ENCODE measurements at places on chromosomes 2 and 18. TPM values are rescaled to one million over a fixed set of nuclear protein-coding genes. Genes with fewer than 3 reads are reported as not detected.

UGT1A6 gene
- total RNA-seq, result not detected

MAP2 gene
- total RNA-seq, result 26.2 TPM

GCG gene
- total RNA-seq, result not detected

ARHGAP15 gene
- not detected for total RNA-seq

RAB27B gene
- 34.6 TPM for total RNA-seq

SLC66A3 gene
- 67.5 TPM for total RNA-seq

SGPP2 gene
- total RNA-seq, result not detected

DSG2 gene
- 15.6 TPM for total RNA-seq

CCDC85A gene
- 1.6 TPM for total RNA-seq

GAD1 gene
- total RNA-seq, result not detected

POTEF gene
- total RNA-seq, result not detected

MYCN gene
- total RNA-seq, result not detected

STPG4 gene
- 1.2 TPM for total RNA-seq

GPR45 gene
- not detected for total RNA-seq

HOXD8 gene
- 11.8 TPM for total RNA-seq

CYBRD1 gene
- total RNA-seq, result 55.5 TPM

STON1 gene
- 19.7 TPM for total RNA-seq

UBXN2A gene
- 13.8 TPM for total RNA-seq

SOX11 gene
- total RNA-seq, result 0.29 TPM

EIF5B gene
- 9.2 TPM for total RNA-seq

HAAO gene
- total RNA-seq, result not detected

SH3RF3 gene
- total RNA-seq, result 15.9 TPM

NYAP2 gene
- not detected for total RNA-seq

SNRPD1 gene
- total RNA-seq, result 9.4 TPM

B3GNT7 gene
- not detected for total RNA-seq

DSC2 gene
- not detected for total RNA-seq

RND3 gene
- total RNA-seq, result 136 TPM

CCDC150 gene
- total RNA-seq, result 0.58 TPM

POMC gene
- 4.3 TPM for total RNA-seq

ZNF804A gene
- 3.9 TPM for total RNA-seq

TTC21B gene
- 7.8 TPM for total RNA-seq

DLGAP1 gene
- not detected for total RNA-seq

REG3G gene
- not detected for total RNA-seq

NFATC1 gene
- total RNA-seq, result 3.7 TPM

ZNF2 gene
- total RNA-seq, result 3.5 TPM

SP5 gene
- not detected for total RNA-seq

PSMA8 gene
- not detected for total RNA-seq

SLC4A3 gene
- total RNA-seq, result 5.7 TPM

TEX44 gene
- total RNA-seq, result not detected

IGFBP5 gene
- total RNA-seq, result 1.4 TPM

WDR33 gene
- 12.7 TPM for total RNA-seq

LRATD1 gene
- 3.5 TPM for total RNA-seq

SULT1C4 gene
- 0.53 TPM for total RNA-seq

DES gene
- total RNA-seq, result 83.3 TPM

SLC5A7 gene
- total RNA-seq, result not detected

CRYBA2 gene
- not detected for total RNA-seq

KCNS3 gene
- total RNA-seq, result 0.18 TPM

STARD6 gene
- total RNA-seq, result 0.35 TPM

DUSP19 gene
- total RNA-seq, result 5.8 TPM

DSG1 gene
- total RNA-seq, result not detected

TIMM21 gene
- total RNA-seq, result 14.7 TPM

OXER1 gene
- total RNA-seq, result not detected
